T-helper 17 cell (primary cell): ENCODE measurements at places on chromosomes 4 and X. TPM values are rescaled to one million over a fixed set of nuclear protein-coding genes. Genes with fewer than 3 reads are reported as not detected.

The TDO2 gene
- total RNA-seq: not detected

The ANXA3 gene
- total RNA-seq: 5.1 TPM

The DOK7 gene
- total RNA-seq: not detected

The ATP1B4 gene
- not detected for total RNA-seq

GRCh38 chr4:98318521-98318920, 57.3 kb downstream of the RAP1GDS1 start:
- DNase-seq: no peak

- DNase-seq: no peak
Observed at GRCh38 chr4:182179751-182180150, 63.5 kb upstream of the TENM3 start.

DNA sequence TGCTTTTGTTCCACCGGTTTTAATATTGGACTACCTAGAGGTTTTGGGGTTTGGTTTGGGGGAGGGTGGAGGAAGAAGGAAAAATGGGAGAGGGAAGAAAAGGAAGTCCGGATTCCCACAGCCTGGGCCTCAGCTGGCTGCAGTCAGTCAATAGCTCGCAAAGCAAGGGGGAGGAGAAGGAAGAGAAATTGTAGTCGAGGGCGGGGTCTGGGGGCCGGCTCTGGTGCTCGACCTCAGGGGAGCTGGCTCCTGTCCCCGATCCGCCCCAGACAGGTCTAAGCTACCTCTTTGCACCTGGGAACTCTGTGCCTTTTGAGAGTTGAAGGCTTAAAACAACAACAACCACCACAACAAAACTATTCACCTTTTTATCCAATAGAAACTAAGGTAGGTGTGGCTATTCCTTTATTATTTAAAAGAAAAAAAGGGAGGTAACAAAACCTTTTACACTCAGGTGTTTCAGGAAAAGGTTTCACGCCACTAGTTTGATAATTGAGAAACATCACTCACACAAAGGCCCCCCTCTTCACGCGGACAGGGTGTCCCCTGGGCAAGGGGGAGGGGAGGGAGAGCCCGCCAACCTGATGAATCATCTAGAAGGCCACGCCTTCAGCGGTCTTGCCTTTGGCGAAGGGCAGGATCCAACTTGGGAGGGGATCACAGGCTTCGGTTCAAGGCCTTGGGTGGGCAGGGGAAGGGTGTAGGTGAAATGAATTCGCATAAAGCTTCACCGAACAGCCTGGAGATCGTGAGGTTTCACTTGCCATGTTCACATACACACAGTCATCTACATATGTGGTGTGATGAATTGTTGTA, 1.6 kb upstream of the LNX1 start:
- no peak for DNase-seq

GRCh38 chr4:183105092-183105491, 6.0 kb downstream of the WWC2 start:
- no peak for DNase-seq

DNA sequence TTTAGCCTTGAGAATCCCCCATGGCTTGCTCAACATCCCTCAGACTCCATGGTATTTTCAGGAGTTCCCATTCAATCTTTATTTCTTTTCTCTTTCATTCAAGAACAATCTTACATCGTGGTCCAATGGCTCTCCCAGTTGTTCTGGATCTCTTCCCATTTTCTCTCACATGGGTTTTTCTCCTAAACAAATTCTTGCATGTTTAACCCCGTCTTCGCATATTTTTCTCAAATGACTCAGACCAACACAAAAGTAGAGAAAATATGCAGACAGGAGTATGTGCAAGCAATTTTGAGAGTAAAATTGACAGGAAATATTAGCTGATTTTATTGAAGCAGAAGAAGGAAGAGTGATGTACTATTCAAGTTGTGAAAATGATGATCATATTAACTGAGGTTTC, 396.4 kb upstream of the TRAM1L1 start:
- DNase-seq: no peak

- DNase-seq: no peak
Observed at GRCh38 chrX:50648156-50648555, 165.8 kb downstream of the SHROOM4 start.

DNA sequence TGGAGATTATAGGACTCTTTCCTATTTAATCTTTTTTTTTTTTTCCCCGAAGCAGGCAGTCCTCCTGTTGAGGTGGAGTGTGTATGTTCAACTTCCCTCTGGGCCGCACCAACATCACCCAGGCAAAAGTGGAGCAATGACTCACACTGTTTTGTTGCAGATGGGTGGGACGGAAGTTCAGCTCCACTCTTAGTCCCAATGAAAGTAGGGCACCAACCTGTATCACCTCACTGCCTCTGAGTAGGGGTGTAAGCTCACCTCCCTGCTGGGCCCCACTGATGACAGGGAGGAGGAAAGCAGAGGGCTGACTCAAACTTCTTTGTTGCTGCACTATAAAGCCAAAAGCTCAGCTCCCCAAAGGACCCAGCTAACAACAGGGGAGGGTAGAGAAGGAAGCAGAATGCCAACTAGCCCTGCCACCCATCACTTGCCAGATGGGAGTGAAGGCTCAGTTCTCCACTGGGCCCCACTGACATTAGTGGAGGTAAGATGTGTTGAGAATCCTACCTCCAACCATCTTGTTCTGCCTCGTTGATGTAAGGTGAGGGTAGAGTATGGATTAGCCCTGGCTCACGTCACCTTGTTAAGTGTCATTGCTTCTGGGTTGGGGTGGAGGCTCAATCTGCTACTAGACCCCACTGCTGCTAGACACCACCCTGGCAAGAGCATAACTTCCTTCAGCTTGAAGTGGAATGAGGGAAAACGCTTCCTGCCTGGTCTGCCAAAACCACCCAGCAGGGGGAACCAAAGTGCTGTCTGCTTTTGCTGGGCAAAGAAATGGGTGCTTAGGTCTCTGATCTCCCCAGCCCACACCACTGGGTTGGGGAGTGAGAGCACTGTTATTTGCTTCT, 14.1 kb downstream of the RPS6KA3 start:
- DNase-seq: peak; percentile 56

- no peak for DNase-seq
Observed at GRCh38 chr4:142339053-142339452, 507.0 kb downstream of the INPP4B start.

GRCh38 chr4:87243426-87244053, 23.1 kb upstream of the KLHL8 start:
- DNase-seq: no peak

DNA sequence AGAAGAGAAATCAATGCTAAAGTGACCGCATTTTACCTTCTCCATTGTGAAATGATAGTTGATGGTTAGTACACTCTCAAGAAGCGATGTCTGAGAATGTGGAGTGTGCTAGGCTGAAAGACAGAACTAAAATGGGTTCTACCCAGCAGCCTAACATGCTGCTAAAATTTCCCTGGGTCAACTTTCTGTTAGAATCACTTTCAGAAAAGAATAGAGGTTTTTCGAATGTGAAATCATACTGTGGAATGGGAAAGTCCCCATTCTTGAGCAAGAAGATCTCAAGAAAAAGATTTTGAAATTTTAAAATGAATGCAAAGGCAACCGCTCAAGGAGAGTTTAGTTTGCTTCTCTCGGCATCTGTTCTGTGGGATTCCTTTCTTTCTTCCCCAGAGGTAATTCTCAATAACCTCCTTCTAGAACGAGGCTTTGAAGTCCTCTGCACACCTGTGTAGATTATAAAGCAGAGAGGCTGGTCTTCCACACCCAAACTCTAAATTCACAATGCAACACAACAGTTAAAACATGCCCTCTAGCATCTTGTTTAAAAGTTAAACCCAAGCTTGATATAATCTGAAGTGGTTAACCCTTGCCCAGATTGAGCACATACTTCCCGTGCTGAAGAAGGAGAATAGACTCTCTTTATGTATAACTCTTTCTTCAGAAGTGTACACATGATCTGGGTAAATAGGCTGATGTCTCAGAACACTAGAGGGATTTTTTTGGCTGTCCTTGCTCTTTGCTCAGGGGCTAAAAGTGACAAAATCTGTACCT, 208.7 kb upstream of the KLF3 start:
- no peak for DNase-seq

GRCh38 chr4:3215256-3215655, 33.7 kb upstream of the MSANTD1 start:
- no peak for DNase-seq

DNA sequence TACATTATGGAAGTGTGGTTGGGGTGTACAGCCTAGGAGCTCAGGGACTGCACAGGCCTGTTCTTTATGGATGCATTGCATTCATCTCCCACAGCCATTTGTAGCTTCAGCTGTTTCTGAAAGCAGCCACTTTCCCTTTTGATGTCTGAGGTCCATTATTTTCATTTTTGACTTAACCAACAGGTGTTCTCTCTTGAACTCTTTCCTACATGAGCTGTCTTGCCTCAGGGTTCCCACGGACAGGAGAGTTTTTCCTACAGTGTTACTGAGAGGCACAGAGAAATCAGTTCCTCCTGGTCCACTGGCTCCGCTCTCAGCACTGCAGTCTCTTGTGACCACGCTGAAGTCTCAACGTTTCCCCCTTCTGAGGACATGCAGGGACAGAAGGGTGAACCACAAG, 87.2 kb downstream of the RASL11B start:
- DNase-seq: no peak

GRCh38 chr4:143202824-143203223, 18.1 kb downstream of the USP38 start:
- no peak for DNase-seq
